ENCODE measurements at places on chromosomes 13 and 19.
A peak's percentile ranks its signal among the peaks of the same experiment; 100 is the strongest.

DNA sequence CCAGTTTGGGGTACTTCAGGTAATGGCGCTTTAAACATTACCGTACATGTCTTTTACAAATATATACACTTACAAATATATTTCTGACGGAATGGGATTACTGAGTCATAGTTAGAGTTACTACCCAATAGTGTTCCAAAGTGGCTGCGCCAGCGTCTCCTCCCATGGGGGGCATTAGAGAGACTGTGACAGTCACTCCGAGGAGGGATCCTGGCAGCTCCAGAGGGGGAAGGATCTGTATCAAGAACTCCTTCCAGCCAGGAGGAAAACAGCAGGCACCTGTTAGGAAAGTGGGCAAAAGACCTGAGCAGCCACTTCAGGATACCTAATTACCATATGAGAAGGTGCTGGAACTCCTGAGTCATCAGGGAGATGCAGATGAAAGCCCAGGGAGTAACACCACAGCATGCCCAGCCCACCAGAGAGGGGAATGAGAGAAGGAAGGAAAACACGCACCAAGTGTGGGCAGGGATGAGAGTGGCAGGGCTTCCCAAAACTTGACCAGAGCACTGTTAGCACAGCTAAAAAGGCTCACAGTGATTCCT, 52.9 kb downstream of the SLC7A9 start:
- no peak overlapping the region for H3K4me3 ChIP-seq
- peak; percentile 64 for DNase-seq
- no peaks in the 10 kb centered on the region for H3K27me3 ChIP-seq
- peaks cover 4% of the 10 kb centered on the region for H3K4me1 ChIP-seq
- H3K36me3 ChIP-seq: no peaks in the 10 kb centered on the region

DNA sequence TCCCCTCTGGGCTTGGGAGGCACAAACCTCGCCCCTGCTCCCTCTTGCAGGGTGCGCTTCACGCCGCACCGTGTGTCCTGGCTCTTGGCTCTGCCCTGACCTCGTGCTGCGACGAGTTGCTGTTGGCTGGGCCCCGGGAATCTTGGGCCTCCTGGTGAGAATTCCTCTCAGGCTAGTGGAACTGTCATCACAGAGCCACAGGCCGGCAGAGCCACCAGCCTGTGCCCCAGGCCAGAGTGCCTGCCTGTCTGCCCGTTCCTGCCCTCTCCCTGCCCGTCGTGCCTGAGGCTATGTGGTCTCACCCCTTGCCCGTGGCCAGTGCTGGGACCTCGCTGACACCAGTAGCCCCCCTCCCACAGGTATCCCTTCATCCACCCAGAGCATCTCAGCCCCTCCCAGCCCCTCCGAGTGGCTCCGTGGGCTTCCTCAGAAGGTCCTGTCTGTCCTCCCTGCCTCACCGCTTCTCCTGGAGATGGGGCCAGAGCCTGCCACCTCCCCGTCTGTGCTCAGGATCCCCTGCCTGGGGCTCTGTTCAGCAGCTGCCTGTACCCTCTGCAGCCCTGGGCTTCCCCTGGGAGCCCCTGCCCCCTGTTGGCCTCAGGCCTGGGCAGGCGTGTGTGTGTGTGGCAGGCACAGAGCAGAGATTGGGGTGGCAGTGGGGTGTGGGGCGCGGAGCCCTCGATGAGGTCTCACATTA, 13.3 kb downstream of the NDUFB7 start:
- peak overlapping the region; percentile 36 for H3K27ac ChIP-seq
- DNase-seq: no peak
- H3K4me1 ChIP-seq: peaks cover 6% of the 10 kb centered on the region
- no peaks in the 10 kb centered on the region for H3K36me3 ChIP-seq

GRCh38 chr13:75174481-75174880, 307.5 kb downstream of the TBC1D4 start:
- H3K36me3 ChIP-seq: no peaks in the 10 kb centered on the region
- no peaks in the 10 kb centered on the region for H3K27me3 ChIP-seq
- no peak for DNase-seq

DNA sequence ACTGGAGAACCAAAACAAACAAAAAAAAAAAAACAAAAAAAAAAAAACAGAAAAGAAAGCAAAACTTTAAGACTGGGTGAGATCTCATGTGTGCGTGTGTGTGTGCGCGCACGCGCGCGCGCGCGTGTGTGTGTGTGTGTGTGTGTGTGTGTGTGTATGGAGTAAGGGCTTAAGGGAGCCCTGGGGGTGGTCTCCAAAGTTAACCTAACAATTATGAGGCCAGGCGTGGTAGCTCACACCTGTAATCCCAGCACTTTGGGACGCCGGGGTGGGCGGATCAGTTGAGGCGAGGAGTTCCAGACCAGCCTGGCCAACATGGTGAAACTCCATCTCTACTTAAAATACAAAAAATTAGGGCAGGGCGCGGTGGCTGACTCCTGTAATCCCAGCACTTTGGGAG, 46.7 kb downstream of the CYP4F22 start:
- H3K4me3 ChIP-seq: no peak overlapping the region
- H3K4me1 ChIP-seq: no peaks in the 10 kb centered on the region
- DNase-seq: no peak
- H3K27me3 ChIP-seq: no peaks in the 10 kb centered on the region
- no peaks in the 10 kb centered on the region for H3K36me3 ChIP-seq
- no peak overlapping the region for H3K27ac ChIP-seq

GRCh38 chr19:31121501-31121900, 227.7 kb downstream of the TSHZ3 start:
- H3K27me3 ChIP-seq: no peaks in the 10 kb centered on the region
- no peak overlapping the region for H3K27ac ChIP-seq
- no peak overlapping the region for H3K4me3 ChIP-seq

- no peak for DNase-seq
- no peak overlapping the region for H3K4me3 ChIP-seq
- H3K4me1 ChIP-seq: no peaks in the 10 kb centered on the region
- H3K27me3 ChIP-seq: no peaks in the 10 kb centered on the region
Observed at GRCh38 chr13:76461999-76462398, 424.2 kb downstream of the KCTD12 start.

- peak within 1 kb of the TSS; percentile 100 for H3K4me3 ChIP-seq
- peak within 1 kb of the TSS; percentile 100 for H3K27ac ChIP-seq
- no peaks in the 10 kb centered on the region for H3K27me3 ChIP-seq
- DNase-seq: peak; percentile 97
- peaks cover 30% of the 10 kb centered on the region for H3K36me3 ChIP-seq
- H3K4me1 ChIP-seq: no peaks in the 10 kb centered on the region
Observed at GRCh38 chr13:52652196-52652979, at the start of gene SUGT1. Gene SUGT1, plus strand, starts transcription at chr13:52652836. Its CDS starts 85 bp downstream, at chr13:52652921.

- no peaks in the 10 kb centered on the region for H3K36me3 ChIP-seq
- H3K4me3 ChIP-seq: no peak overlapping the region
- DNase-seq: no peak
Observed at GRCh38 chr13:70812481-70812880, 704.2 kb upstream of the KLHL1 start.

DNA sequence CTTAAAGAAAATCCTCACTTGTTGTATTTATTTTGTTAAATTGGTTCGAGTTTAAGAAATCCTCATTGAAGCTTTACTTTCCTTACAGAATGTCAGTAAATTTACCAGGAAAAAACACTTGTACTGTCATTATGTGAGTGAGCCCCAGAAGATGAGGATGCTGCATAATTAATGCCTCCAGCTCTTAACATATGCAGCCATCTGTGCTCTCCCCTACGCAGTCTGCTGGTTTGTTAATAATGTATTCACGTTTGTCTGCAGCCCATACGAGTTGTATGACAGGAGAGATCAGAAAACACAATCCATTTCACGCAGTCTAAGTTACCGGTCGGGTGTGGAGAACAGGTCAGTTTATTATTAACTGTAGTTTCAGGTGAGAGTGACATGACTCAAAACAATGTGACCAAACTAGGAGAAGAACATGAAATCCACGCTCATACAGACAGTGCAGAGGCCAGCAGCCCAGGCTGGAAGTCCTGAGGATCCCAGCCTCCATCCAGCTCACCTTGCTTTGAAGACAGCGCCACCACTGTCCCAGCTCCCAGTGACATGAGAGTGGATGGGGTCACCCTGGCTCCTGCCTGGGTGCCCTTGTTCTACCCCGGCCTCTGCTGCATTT, 19.8 kb upstream of the ATP11A start:
- peak; percentile 64 for DNase-seq
- no peaks in the 10 kb centered on the region for H3K27me3 ChIP-seq

GRCh38 chr13:63124863-63125262, 1709.2 kb upstream of the PCDH20 start:
- DNase-seq: no peak
- no peaks in the 10 kb centered on the region for H3K27me3 ChIP-seq
- H3K4me1 ChIP-seq: peaks cover 7% of the 10 kb centered on the region
- no peaks in the 10 kb centered on the region for H3K36me3 ChIP-seq

DNA sequence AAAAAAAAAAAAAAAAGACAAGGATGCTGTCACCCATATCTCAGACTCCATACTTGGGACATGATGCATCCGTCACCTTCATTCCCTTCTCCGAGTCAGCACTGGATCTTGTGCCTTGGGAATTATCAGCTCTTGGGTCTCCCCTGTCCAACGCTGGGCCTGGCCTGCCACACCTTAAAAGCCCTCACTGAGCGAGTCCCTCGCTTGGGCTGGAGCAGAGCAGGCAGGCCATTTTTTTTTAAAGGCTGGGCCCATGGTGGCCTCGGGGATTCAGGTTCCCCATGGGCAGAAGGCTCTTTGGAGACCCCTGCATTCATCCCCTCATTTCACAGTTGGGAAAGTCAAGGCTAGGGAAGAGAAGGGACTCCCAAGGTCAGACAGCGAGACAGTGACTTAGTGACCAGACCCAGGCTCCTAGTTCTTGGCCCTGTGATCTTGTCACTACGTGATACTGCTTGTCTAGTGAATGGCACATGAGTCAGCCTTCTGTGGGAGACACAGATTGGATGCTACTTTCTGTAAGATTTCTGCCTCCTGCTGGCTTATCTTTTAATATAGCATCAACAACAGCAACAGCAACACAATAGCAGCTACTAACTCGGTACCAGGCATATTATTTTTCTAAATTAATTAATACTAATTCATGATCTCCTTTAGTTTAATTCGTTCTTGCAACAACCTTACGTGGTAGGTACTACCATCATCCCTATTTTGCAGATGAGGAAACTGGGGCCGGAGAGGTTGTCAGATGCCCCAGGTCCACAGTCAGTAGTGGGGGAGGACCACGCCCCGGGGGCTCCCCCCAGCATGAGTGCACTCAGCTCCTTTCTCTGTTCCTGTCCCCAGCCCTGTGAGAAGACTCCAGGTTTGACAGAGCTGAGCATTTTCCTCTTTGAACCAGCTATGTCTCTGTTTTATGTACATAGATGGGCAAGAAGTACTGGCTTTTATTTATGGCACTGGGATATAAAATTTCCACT, 27.4 kb upstream of the ZNF536 start:
- no peaks in the 10 kb centered on the region for H3K36me3 ChIP-seq
- no peaks in the 10 kb centered on the region for H3K4me1 ChIP-seq
- DNase-seq: no peak
- no peak overlapping the region for H3K4me3 ChIP-seq
- H3K27me3 ChIP-seq: no peaks in the 10 kb centered on the region

DNA sequence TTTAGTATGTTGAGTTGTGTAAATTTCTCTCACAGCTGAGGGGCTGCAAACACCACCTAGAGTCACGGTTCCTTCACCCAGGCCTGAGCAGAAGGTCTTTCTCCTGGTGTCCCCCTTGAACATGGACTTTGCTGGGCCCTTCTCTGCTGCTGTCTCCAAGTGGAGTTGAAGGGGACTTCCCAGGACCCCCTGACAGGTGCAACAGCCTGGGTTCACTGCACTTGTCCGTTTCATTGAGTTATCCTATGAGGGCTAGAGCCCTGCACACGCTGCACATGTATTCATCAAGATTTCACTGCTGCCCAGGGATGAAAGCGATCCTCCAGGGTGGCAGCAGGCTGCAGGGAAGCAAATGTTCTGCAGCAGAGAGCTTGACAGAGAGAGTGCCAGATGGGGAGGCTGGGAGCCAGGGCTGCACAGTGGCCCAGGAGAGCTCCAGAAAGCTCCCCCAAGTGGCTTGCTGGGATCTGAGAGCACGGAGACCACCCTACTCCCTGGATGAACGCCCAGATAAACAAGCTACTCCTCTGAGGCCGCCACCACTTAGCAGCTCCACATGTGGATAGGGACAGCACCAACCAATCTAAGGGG, 10.3 kb downstream of the TMEM272 start:
- H3K36me3 ChIP-seq: no peaks in the 10 kb centered on the region
- DNase-seq: no peak
- no peak overlapping the region for H3K27ac ChIP-seq
- no peak overlapping the region for H3K4me3 ChIP-seq
- H3K27me3 ChIP-seq: no peaks in the 10 kb centered on the region

DNA sequence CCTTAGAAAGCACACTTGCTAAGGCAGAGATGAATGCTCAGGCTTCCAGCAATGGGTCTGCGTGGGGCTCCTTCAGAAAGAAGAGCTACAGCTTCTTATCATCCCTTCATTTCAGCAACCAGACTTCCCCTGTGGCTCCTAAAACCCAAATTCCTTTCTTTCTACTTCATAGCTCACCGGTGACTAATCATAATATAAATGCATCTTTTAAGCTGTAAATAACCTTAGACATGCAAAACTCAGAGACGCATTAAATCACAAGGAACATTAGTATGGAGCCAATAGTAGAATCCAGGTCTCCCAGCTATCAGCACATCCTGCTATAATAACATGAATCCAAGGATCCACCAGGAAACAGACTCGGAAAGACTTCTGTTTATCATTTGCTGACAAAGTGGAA, 375.6 kb downstream of the COG6 start:
- no peak overlapping the region for H3K27ac ChIP-seq
- H3K4me3 ChIP-seq: no peak overlapping the region
- no peaks in the 10 kb centered on the region for H3K4me1 ChIP-seq
- no peak for DNase-seq
- no peaks in the 10 kb centered on the region for H3K27me3 ChIP-seq

GRCh38 chr13:46796129-46796514, 839 bp downstream of the ESD start:
- peaks cover 7% of the 10 kb centered on the region for H3K36me3 ChIP-seq
- peak overlapping the region; percentile 87 for H3K4me3 ChIP-seq
- no peaks in the 10 kb centered on the region for H3K27me3 ChIP-seq
- no peak overlapping the region for H3K27ac ChIP-seq
- DNase-seq: no peak

DNA sequence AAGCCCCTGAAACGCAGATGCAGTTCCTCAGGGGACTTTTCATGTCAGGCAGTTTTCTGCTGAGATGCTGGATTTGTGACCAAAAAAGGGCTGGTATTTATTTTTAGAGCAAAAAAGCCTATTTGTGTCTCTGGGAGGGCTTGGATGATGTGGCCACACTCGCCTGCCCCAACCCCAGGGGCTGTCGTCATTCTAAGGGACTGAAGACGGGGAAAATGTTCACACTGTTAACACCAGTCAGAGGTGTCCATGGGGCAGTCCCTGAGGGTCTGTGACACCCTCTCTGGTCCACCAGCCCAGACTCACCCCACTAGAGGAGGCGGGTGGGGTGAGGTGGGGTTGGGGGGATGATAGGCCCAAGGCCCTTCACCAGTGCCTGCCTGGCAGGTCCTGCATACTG, 15.9 kb upstream of the EPHX3 start:
- H3K27ac ChIP-seq: no peak overlapping the region
- peaks cover 89% of the 10 kb centered on the region for H3K36me3 ChIP-seq
- H3K4me3 ChIP-seq: no peak overlapping the region
- H3K4me1 ChIP-seq: no peaks in the 10 kb centered on the region
